ENCODE measurements at places on chromosomes 4 and X.

DNA sequence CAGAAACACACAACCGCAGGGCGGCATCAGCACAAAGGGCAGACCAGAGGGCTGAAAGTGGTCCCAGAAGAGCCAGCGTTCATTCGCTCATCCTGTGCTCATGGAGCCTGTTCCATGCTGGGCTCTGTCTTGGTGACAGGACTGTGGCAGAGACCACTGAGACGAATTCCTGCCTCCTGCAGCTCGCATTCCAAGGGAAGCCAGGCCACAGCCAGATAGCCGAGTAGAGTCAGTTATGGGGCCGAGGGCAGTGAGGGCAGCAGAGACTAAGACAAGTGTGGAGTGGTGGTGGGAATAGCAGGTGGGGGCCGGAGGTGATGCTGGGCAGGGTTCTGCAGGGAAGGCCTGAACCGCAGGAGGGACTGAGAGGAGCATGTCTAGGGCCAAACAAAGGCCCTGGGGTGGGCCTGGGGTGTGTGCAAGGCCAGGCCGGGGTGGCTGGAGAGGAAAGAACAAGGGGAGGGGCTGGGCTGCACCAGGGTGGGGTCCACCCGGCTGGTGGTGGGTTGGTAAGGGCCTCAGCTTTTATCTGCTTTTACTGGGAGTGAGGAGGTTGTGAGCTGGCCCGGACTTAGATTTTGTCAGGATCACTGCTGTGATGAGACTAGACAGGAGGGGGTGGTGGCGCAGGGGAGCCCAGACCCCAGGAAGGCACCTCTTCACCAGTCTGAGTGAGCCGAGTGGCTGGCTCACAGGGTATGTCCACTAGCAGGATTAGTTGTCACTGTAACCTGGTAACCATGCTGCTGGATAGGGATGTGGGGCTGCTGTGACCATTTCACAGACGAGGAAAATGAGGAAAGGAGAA lies 6.3 kb downstream of the PSAPL1 start:
- DNase-seq = no peak

DNA sequence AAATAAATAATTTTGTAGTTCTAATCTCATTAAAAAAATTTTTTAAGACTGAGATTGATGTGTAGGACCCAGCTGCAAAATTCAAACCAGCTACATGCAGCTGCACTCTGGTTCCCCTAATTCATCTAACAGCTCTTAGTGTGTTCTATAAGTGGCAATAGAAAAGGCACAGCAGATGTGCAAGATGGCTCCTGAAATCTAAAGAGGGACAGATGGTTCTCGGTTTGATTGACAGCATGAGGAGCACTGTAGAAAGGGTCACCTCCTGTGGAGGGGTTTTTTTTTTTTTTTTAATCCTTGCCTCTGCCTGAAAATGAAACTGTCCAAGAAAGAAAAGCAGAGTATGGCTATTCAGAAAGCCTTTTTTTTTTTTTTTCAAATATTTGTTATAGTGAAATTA lies 16.9 kb upstream of the OCIAD1 start:
- DNase-seq = no peak

DNA sequence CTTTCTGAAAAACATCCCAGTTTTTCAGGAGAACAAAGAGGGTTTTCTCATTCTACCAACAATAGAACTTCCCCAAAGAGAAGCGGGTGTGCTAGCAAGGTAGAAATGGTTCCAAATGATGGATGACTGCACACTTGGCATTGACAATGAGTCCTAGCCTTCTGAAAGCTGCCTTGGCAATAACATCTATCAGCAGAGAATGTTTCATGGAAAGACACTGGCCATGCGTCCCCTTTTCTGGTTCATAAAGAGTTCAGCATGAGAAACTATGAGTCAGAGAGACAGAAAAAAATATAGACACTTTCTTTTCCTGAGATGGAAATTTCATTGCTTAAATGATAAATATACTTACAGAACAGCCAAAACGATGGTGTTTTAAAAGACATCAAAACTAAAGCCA lies 236.9 kb upstream of the PRKX start:
- DNase-seq = no peak

DNA sequence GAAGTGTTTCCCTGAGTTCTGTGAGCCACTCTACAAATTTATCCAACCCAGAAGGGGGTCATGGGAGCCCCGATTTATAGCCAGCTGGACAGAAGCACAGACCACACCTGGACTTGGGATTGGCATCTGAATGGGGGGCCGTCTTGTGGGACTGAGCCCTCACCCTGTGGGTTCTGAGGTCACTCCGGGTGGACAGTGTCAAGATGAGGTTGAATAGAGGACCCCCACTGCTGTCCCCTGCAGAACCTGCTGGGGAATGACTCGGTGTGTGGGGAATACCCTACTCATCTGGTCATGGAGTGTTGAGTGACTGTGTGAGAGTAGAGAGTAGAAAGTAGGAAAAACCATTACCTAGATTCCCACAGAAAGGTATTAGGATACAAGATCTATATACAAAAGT lies 67.5 kb downstream of the ZFYVE28 start:
- no peak for DNase-seq

DNA sequence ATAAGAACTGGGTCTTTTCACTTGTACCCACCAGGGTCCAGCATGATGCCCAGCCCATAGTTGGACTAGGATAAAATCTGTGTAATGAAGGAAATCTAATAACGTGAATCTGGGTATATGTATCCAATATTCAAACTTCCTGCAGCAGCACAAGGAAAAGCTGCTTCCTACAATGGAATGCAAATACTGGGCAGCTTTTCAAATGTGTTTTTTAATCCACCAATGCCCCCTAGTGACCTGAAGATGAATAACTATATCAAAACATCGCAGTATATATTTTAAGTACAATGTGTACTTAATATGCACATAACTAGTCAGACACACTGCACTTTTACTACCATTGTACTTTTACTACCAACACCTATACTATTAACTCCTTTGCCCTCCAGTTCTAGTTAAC lies 5.3 kb downstream of the APOO start:
- peak; percentile 25 for DNase-seq

DNA sequence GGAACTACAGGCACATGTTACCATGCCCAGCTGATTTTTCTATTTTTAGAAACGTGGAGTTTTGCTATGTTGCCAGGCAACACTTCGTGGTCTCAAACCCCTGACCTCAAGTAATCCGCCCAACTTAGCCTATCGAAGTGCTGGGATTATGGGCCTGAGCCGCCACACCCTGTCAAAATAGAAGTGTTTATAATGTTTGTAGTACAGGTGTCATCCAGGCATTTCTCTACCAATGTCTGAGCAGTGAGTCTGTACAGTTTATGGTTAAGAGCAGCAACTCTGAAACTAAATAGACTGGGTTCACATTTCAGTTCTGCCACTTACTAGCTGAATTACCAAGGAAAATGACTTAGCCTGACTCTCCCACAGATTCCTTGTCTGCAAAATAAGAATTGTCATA lies 460.4 kb upstream of the GALNT7 start:
- DNase-seq = no peak

DNA sequence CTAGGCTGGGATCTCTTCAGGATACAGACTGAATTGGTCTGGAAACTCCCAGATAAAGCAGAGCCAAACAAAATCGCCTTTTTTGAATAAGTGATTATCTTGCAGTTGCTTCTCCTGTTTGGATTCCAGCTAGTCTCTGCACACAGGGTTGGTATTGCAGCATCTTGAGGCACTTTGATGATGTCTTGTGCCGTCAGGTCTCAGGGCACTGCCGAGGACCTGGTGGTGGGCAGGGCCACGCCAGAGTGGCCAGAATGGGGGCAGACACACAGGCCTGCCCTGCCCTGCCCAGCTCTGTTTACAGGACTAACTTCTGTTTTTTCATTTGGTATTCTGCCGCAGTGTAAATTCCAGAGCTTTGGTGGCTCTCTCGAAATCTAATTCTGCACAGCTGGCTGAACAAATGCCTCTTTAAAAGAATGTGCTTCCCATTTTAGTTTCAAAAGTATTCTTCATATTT lies 276.1 kb downstream of the NR3C2 start:
- DNase-seq = no peak

DNA sequence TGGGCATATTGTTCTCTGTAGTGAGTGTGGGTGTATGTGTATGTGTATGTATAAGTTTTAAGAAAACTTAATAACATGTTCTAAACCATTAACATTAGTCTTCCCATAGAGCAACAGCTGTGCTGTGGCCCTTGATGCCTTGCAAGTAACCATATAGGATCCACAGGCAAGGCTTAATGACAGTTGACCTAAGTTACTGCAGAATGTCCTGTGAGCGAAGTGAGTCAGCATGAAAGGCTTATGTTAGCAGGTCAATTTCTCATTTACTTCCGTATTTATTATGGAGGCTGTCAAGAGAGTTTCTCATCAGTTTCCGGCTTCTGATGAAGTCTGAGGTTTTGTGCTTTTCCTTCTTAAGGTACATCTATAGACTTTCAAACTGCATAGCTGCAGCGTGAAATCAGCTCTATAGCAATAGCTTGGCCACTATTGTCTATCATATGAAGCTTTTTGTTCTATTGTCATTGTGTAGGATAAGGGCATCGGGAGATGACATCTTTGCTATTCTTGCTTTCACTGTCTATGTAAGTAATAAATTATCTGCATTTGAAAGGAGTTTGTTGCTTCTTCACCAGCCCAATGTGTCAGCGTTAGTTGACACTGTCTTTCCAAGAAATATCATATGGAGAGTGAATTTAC lies 1153.4 kb upstream of the AGA start:
- no peak for DNase-seq

DNA sequence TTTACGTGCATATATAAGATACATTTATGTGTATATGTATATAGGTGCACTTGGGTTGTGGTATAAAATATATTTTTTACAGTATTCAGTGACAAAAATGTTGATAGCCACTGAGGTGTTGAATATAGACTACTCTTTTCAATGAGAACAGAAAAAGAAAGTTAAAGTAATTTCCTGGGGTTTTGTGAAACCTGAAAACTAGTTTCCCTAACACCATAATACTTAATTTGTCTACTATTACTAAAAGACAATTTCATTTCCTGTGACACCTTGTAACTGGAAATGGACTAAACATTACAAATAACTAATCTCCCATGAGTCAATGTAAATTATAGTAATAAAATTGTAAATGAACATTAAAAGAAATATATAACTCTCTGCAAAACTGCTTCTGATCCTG lies 32.0 kb upstream of the MAP9 start:
- no peak for DNase-seq

- no peak for DNase-seq
Measured at GRCh38 chr4:159252491-159252890, 149.6 kb downstream of the RAPGEF2 start.

GRCh38 chr4:140707325-140707724 lies 48.9 kb downstream of the TBC1D9 start:
- DNase-seq = no peak

- no peak for DNase-seq
Measured at GRCh38 chrX:65596270-65597034, 61.9 kb upstream of the LAS1L start.

GRCh38 chr4:153564630-153565525 lies 98.7 kb downstream of the TMEM131L start:
- DNase-seq = no peak

DNA sequence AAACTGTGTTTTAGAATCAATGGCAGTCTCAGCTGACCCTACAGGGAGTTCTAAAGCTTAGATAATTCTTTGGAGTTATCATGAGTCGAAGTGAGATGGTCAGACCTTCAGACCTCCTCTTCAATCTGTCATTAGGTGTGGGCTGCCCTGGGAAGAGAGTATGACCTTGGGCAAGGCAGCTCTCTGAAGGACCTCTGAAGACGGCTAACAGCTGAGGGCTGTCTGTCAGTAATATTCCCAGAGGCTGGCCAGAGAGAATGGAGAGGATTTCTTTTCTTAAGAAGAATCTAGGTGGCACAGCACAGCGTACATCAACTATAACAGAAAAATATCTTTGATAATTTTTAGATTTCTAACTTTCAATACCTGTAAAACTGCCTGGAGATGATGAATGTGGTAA lies 379.4 kb downstream of the ZNF674 start:
- no peak for DNase-seq

DNA sequence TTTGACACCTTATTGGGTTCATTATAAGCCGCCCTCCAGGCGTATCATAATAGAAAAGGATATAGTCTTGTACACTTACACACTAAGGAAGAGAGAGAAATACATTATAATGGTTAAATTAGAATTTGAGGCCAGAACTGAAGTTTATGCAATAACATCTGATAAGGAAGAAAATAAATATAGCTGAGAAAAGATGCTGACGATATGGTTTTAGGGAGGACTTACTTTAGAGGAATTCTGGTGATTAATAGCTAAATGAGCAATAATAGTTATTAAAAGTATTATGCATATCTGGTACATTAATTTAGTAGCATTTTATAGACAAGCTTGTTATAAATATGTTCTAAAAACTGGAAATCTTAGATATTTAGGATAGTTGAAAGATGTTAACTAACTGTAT lies 12.1 kb downstream of the MCUB start:
- no peak for DNase-seq

DNA sequence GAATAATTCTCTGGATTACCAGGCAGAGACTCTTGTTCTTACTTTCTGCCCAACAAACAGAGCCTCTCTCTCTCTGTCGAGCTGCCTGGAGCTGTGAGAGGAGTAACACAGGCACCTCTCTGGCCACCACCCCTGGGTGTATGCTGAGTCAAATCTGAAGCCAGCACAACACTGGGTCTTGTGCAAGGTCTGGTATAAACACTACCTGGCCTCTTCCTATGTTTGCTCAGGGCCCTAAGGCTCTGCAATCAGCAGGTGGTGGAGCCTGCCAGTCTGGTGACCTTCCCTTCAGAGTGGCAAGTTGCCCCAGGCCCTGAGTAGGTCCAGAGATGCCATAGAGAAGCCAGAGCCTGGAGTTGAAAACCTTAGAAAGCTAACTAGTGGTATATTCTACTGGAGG lies 139.9 kb downstream of the CPXCR1 start:
- DNase-seq = no peak

- DNase-seq = peak; percentile 31
Measured at GRCh38 chr4:143375326-143376073, 38.8 kb downstream of the GAB1 start.

GRCh38 chr4:78481180-78481579 lies 70.4 kb upstream of the ANXA3 start:
- DNase-seq = no peak

DNA sequence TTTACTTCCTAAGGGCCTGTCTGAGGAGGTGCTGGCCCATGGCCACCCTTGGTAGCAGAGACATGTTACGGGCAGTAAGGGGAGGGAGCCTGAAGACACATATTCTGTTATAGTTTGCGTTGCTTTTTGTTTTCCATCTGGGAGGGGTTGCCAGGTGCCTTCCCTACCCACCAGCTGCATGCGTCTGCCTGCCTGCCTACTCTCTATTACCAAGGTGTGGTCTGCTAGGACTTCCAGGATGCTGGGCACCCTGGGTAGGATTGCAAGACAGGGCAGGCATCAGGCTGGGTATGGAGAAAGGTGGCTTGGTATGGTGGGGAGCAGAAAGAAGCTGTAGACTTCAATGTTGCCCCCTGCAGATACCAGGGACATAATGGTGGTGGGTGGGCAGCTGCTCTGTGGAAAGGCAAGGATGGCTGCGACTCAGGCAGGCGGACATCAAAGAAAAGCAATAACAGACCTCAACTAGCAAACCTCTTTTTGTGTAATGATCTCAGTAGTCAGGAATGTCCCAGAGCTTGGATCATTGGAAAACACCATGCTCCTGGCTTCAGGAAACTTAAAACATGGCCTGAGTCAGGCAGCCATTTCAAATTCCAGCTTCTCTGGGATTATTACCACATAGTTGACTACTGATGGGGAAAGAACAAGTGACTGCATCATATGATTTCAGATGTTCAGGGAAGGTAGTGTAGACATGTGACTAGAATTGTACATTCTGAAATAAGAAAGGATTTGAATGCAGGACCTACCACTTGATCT lies 67.8 kb downstream of the HOPX start:
- no peak for DNase-seq

Measured in germinal center (tissue), 1 donor.